NCI-H526 (cell line): ENCODE measurements at places on chromosomes 11 and 22.

DNA sequence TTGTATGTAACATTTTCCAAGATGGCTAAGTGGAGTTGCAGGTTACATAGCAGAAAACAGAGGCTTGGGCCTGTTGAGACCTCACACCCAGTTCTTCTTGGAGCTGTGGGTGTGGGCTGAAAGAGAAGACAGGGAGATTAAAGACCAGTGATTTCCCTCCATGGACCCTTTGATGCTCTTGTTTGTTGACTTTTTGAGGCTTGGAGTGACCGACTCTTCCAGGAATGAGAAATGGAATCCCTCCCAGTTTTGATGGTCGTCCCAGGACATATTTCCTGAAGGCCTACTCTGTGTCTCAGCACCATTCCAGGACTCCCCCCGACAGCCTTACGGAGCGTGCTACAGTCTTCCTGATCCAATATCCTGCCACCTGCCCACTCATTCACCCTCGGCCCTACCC is 96.9 kb downstream of the PTPRJ start:
- no peak for DNase-seq

GRCh38 chr11:3129181-3129590 is 35.9 kb downstream of the OSBPL5 start:
- DNase-seq, result no peak

DNA sequence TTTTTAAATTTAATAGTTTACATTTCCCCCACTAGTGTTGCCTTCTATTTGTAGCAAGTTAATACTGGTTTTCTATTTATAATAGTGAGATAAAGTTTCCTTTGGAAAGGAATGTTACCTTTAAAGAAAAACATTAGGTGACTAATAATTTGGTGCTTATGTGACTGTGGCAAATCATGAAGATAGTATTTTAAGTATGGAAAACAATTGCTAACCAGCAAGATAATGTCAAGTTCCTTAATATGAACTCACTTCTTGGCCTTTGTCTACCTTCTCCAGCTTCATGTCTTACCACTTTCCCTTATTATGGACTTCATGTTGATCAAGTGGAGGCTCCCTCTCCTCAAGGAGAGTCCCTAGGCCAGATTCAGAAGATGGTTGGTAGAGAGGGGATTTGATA is 27.2 kb downstream of the ARHGEF12 start:
- DNase-seq, result no peak

DNA sequence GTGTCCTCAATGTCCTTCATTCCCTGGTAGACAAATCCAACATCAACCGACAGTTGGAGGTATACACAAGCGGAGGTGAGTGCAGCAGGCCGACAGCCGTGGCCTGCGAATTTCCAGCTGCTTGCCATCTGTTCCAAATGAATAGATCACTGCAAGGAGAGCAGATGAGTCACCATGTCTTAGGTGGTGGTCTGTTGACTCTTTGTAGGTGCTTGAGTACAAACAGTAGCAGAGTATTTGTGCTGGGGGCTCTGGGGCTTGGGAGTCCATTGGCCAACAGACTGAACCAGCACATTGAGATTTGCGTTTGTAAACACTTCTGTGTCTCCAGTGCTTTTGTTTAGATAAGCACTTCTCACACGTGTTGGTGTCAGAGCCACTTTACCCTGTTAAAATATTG is 21.1 kb downstream of the EIF3L start:
- no peak for DNase-seq

DNA sequence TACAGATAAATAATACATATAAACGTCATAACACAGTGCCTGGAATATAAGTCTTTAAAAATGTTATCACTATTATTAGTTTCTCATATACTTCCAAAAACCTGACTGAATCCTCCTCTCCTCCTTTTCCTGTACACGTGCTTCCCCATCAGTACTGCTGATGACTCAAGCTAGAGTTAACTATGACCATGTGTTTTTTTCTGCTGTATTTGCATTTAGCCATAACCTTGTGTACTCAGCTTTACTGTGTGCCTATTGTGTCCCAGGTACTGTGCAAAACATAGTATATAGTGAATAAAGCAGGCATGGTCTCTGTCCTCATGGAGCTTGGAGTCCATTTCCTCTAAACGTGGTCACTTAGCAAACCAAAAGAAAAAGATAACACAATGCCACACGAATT is 56.5 kb upstream of the ARHGAP32 start:
- peak; percentile 90 for DNase-seq

DNA sequence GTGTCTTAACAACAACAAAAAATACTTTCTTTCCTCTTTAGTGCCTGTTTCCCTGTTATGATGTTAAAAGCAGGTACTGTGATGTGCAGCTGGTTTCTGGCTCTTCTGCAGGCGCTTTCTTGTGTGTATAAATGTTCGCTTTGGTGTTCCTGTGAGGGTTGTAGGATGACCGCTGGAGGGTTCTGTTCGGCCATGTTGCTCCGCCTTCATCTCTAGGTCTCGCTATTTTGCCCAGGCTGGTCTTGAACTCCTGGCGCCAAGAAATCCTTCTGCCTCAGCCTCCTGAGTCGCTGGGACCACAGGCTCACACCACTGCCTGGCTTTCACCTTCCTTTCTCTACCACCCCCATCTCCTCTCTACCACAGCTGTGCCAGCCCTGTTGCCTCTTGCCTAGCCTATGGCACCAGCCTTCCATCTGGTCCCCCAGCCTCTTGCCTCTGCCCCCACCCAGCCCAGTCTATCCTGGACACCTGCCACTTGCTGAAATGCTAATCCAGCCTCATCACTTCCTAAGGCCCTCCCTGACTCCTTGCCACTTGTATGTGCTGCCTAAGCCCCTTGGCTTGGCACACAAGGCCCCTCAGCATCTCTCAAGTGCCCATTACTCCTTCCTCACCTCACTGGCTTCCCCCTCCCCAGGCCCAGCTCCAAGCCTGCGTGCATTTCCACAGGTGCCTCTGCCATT is 5.5 kb downstream of the LRRC74B start:
- DNase-seq, result no peak

DNA sequence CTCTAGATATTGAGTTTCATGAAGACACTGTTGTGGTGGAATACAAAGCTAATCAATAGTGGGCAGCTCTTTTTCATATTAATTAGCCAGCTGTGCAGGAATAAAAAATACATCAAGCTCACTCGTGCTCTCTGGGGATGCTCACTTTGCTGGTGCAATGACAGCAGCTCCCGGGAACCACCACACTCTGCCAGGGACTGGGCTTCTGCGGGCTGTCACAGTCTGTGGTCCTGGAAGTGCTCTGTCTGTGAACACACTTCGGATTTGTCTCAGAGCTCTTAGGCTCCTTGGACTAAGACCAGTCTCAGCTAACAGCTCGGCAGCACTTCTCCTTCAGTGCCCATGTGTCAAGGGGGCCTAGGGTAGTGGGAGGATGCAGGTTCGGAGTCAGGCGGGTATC is 393.5 kb downstream of the TENM4 start:
- no peak for DNase-seq
